ENCODE measurements at places on chromosomes 2 and 18. TPM values are rescaled to one million over a fixed set of nuclear protein-coding genes. Genes with fewer than 3 reads are reported as not detected.

DNA sequence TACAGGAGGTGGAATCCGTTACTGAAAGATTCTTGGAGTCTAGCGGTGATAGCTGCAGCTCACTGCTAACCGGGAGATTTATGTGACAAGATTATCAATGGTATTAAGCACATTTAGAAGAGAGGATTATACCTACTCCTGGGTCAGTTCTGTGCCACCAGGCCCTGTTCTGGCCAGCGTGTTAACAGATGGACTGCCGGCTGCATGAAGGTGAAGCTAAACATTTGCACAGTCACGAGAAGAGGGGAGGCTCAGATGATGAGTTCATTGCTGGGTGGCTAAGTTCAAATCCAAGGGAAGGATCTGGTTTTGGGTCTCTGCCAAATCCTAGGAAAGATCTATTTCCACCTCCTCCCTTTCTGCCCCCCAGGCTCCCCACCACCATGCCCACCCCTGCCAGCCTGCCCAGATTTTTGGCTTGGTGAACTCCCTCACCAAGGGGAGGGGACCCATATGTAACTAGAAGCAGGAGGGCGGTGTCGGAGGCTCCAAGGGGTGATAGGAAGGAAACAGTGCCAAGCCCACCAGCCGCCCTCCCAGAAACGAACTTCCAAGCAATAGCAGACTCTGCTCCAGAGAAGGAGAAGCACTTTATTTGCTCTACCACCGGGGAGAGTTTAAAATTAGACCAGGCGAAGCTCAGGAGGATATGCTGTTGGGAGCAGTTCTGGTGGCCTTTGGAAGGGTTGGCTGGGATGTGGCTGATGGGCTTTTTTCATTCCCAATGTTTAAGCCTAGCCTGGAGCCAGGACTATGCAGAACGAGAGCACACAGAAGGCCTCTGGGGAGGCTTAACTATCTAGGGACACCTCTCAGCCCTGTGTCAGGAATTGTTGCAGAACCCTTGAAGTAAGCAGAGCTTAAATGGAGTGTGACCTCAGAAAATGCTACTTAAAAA lies 200.5 kb downstream of the KLHL29 start:
- H3K27me3 ChIP-seq: no peaks in the 10 kb centered on the region
- no peak for DNase-seq
- H3K4me3 ChIP-seq: no peak overlapping the region
- H3K4me1 ChIP-seq: no peaks in the 10 kb centered on the region
- H3K27ac ChIP-seq: no peak overlapping the region

GRCh38 chr2:29718076-29718686 lies 203.2 kb downstream of the ALK start:
- H3K27me3 ChIP-seq: peaks cover 9% of the 10 kb centered on the region
- no peak for DNase-seq
- no peak overlapping the region for H3K27ac ChIP-seq

GRCh38 chr2:25417715-25418369 lies 76.1 kb upstream of the DNMT3A start:
- H3K27me3 ChIP-seq: no peaks in the 10 kb centered on the region
- no peak overlapping the region for H3K27ac ChIP-seq
- DNase-seq: no peak
- no peak overlapping the region for H3K4me3 ChIP-seq
- H3K36me3 ChIP-seq: peaks cover 20% of the 10 kb centered on the region
- H3K4me1 ChIP-seq: peaks cover 17% of the 10 kb centered on the region

- H3K27me3 ChIP-seq: no peaks in the 10 kb centered on the region
- H3K36me3 ChIP-seq: peaks cover 3% of the 10 kb centered on the region
- DNase-seq: no peak
- no peak overlapping the region for H3K4me3 ChIP-seq
- no peak overlapping the region for H3K27ac ChIP-seq
Measured at GRCh38 chr18:78953566-78953965, 26.1 kb upstream of the SALL3 start.

- no peak for DNase-seq
- H3K36me3 ChIP-seq: no peaks in the 10 kb centered on the region
- no peak overlapping the region for H3K4me3 ChIP-seq
- H3K27ac ChIP-seq: no peak overlapping the region
Measured at GRCh38 chr2:62408241-62408677, 97.7 kb downstream of the TMEM17 start.

GRCh38 chr18:7177116-7177744 lies 53.7 kb upstream of the LRRC30 start:
- no peak for DNase-seq
- no peak overlapping the region for H3K4me3 ChIP-seq
- no peaks in the 10 kb centered on the region for H3K36me3 ChIP-seq
- H3K27me3 ChIP-seq: no peaks in the 10 kb centered on the region
- no peaks in the 10 kb centered on the region for H3K4me1 ChIP-seq

DNA sequence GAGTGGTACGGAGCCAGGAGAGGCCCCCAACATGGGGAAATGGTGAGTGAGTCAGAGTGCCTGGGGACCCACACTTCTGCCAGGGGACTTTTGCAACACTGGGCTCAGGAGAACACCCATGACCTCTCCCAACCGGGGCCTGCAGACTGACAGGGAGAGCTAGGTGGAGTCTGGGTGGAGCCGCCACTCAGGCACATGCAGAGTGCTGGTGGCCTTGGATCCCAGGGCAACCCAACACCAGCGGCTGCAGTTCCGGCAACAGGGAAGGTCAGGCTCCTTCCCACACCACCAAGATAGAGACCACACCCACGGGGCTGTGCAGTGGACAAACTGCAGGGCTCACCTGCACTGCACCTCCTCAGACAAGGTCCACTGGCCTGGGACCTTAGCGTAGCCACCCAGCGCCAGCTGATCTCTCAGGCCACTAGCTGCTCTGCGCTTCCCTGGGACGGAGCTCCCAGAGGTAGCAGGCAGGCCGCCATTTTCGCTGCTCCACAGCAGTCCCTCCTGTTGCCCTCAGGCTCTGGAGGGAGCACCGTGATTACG lies 99.0 kb downstream of the EFEMP1 start:
- no peaks in the 10 kb centered on the region for H3K27me3 ChIP-seq
- H3K4me3 ChIP-seq: no peak overlapping the region
- no peaks in the 10 kb centered on the region for H3K4me1 ChIP-seq
- no peaks in the 10 kb centered on the region for H3K36me3 ChIP-seq
- no peak overlapping the region for H3K27ac ChIP-seq
- no peak for DNase-seq

DNA sequence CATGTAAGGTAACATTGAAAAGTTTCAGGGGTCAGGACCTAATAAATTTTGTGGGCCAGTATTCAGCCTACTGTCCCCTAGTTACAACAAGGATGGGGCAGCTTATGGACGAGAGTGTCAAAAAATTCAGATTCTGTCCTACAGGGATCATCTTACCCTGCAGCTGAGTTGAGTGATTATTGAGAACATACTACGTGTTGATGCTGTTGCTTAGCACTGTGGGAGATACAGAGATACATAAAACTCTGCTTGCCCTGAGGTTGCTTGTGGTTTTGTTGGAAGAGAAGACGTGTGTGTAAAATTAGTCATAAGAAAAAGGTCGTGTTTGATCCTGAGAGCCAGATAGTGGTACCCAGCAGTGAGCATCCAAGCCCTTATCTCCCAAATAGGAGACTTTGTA lies 253.2 kb downstream of the NEDD4L start:
- H3K36me3 ChIP-seq: no peaks in the 10 kb centered on the region
- no peak overlapping the region for H3K4me3 ChIP-seq
- H3K27me3 ChIP-seq: peaks cover 7% of the 10 kb centered on the region
- DNase-seq: no peak

GRCh38 chr18:73318739-73319479 lies 451.1 kb upstream of the NETO1 start:
- no peak for DNase-seq
- no peaks in the 10 kb centered on the region for H3K27me3 ChIP-seq
- no peak overlapping the region for H3K4me3 ChIP-seq
- no peaks in the 10 kb centered on the region for H3K4me1 ChIP-seq
- H3K27ac ChIP-seq: no peak overlapping the region
- H3K36me3 ChIP-seq: no peaks in the 10 kb centered on the region

DNA sequence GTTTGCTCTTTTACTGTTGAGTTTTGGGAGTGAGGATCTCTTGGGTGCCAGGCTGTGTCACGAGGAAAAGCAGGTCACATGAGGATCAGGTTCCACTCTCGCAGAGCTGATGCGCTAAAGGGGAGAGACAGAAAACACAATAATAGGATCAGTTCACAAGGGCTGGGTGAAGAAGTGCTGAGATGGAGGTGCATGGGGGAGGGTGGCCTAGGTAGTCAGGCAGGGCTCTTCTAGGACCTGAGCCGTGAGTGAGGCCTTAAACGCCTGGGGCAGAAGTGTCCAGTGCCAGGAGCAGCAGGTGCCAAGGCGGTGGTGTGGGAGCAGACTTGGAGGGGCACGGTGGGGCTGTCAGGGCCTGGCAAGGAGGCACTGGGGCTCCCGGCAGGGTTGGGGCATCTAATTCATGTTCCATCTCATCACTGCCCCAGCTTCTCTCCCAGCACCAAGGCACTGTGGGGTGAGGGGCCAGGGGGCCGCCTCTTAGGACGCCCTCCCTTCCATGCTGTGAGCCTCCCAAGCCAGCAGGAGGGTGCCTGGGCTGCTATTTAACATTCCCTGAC lies 9.3 kb downstream of the KCNIP3 start:
- no peak overlapping the region for H3K27ac ChIP-seq
- no peaks in the 10 kb centered on the region for H3K4me1 ChIP-seq
- H3K36me3 ChIP-seq: no peaks in the 10 kb centered on the region
- no peak overlapping the region for H3K4me3 ChIP-seq

GRCh38 chr2:167750675-167751074 lies 496.7 kb downstream of the STK39 start:
- no peak overlapping the region for H3K27ac ChIP-seq
- DNase-seq: no peak
- no peaks in the 10 kb centered on the region for H3K36me3 ChIP-seq
- H3K27me3 ChIP-seq: no peaks in the 10 kb centered on the region

DNA sequence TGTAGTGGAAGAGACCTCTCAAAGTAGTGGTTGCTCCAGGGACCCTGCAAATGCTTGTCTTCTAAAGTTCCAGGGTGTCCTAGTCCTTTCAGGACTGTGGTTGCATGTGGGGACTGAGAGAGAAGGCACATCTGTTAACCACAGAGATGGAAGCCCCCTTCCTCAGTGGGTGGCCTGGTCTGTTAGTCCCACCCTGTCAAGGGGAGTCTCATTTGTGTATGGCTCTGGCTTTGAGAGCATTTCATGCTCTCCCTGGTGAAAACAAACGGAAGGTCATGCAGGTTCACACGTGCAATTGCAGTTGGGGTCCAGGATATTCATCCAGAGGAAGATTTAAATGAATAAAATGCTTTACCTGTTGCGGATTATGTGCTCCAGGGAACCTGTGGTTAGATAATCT lies 219.6 kb downstream of the PRKCE start:
- H3K27me3 ChIP-seq: no peaks in the 10 kb centered on the region
- no peak for DNase-seq
- no peak overlapping the region for H3K4me3 ChIP-seq
- peaks cover 14% of the 10 kb centered on the region for H3K36me3 ChIP-seq
- H3K27ac ChIP-seq: no peak overlapping the region

GRCh38 chr2:106703161-106703560 lies 182.8 kb downstream of the ST6GAL2 start:
- no peak overlapping the region for H3K27ac ChIP-seq
- H3K36me3 ChIP-seq: no peaks in the 10 kb centered on the region
- no peak for DNase-seq
- no peaks in the 10 kb centered on the region for H3K4me1 ChIP-seq

DNA sequence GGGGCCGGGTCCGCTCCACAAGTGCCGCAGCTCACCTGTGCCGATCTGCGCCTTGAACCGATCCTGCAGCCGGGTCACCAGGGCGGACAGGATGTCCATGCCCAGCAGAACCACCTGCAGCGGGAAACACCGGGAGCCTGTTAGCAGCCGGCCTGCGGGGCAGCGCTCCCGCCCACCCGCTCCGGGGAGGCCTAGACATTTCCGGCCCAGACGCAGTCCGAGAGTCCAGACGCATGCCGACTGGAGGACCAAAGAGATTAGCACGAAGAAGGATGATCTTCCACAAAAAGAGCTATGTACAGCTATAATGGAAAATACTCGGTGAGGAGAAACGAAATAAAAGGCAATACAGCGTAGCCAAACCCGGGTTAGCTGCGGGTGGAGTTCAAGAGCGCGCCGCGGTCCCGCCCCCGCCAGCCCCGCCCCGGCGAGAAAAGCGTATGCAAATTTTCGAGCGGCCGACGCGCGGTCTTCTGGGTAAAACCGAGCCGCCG lies 421 bp upstream of the RNU4ATAC start:
- peaks cover 57% of the 10 kb centered on the region for H3K4me1 ChIP-seq
- H3K27ac ChIP-seq: peak overlapping the region; percentile 98
- H3K4me3 ChIP-seq: peak overlapping the region; percentile 86
- peak; percentile 86 for DNase-seq
- H3K27me3 ChIP-seq: no peaks in the 10 kb centered on the region

- H3K36me3 ChIP-seq: peaks cover 34% of the 10 kb centered on the region
- H3K27ac ChIP-seq: peak overlapping the region; percentile 97
- H3K4me1 ChIP-seq: peaks cover 47% of the 10 kb centered on the region
- no peaks in the 10 kb centered on the region for H3K27me3 ChIP-seq
- DNase-seq: peak; percentile 75
- H3K4me3 ChIP-seq: peak overlapping the region; percentile 85
Measured at GRCh38 chr18:2654928-2655177, 673 bp upstream of the SMCHD1 start.

GRCh38 chr2:232321156-232321816 lies 57.3 kb upstream of the ALPP start:
- H3K36me3 ChIP-seq: peaks cover 8% of the 10 kb centered on the region
- peak overlapping the region; percentile 41 for H3K4me3 ChIP-seq
- peaks cover 67% of the 10 kb centered on the region for H3K4me1 ChIP-seq
- no peaks in the 10 kb centered on the region for H3K27me3 ChIP-seq
- H3K27ac ChIP-seq: peak overlapping the region; percentile 93

- H3K36me3 ChIP-seq: peaks cover 2% of the 10 kb centered on the region
- peak overlapping the region; percentile 33 for H3K27ac ChIP-seq
- peaks cover 17% of the 10 kb centered on the region for H3K4me1 ChIP-seq
- H3K4me3 ChIP-seq: no peak overlapping the region
- peaks cover 3% of the 10 kb centered on the region for H3K27me3 ChIP-seq
- DNase-seq: peak; percentile 21
Measured at GRCh38 chr2:12897181-12897580, 180.4 kb downstream of the TRIB2 start.

- no peak overlapping the region for H3K4me3 ChIP-seq
- H3K4me1 ChIP-seq: peaks cover 7% of the 10 kb centered on the region
- H3K27me3 ChIP-seq: no peaks in the 10 kb centered on the region
Measured at GRCh38 chr2:25410370-25410769, 68.6 kb upstream of the DNMT3A start.

- no peaks in the 10 kb centered on the region for H3K27me3 ChIP-seq
- DNase-seq: no peak
- no peaks in the 10 kb centered on the region for H3K4me1 ChIP-seq
- H3K36me3 ChIP-seq: no peaks in the 10 kb centered on the region
- no peak overlapping the region for H3K4me3 ChIP-seq
Measured at GRCh38 chr2:170146784-170147183, 31.2 kb upstream of the MYO3B start.

The ACTG2 gene
- total RNA-seq: not detected

The WDSUB1 gene
- 5.8 TPM for total RNA-seq

The HTRA2 gene
- 41.6 TPM for total RNA-seq

The KIF3C gene
- total RNA-seq: 7.5 TPM
